ENCODE measurements at places on chromosomes 2 and 18.

GRCh38 chr2:57892920-57893319, 153.7 kb upstream of the VRK2 start:
- no peak for DNase-seq

- DNase-seq, result no peak
These were observed 269.3 kb downstream of the TNS1 start for GRCh38 chr2:217733461-217733860.

DNA sequence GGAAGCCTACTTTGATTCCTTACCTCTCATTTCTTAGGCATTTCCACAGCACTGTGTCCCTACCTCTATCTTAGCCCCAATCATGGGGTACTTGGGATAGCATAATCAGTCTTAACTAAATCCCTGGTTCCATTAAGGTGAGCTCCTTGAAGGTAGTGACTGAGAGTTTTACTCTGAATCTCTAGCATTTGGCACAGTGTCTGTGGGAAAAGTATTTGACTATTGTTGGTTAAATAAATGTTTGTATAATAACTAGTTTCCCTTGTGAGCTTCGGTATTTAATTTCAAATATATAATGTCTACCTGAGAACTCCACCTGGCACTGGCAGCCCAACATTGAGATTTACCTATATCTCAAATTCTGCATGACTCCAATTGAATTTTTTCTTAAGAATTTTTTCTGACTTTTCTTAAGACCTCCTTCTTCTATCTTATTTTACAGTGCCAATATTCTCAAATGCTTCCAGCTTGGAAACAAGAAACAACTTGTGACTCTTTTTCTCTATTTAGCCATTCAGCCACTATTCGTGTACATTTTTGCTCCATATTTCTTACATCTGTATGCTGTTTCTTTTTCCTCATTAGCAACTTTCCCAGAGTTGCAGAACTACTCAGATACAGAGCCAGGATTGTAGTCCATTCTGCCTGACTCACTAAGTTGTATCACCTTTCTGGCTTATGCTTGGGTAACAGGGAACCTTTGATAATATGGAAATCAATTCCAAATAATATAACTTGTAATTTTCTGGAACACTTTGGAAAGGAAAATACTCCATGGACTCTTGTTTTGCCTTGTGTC, 214.0 kb upstream of the NT5C1B start:
- no peak for DNase-seq

DNA sequence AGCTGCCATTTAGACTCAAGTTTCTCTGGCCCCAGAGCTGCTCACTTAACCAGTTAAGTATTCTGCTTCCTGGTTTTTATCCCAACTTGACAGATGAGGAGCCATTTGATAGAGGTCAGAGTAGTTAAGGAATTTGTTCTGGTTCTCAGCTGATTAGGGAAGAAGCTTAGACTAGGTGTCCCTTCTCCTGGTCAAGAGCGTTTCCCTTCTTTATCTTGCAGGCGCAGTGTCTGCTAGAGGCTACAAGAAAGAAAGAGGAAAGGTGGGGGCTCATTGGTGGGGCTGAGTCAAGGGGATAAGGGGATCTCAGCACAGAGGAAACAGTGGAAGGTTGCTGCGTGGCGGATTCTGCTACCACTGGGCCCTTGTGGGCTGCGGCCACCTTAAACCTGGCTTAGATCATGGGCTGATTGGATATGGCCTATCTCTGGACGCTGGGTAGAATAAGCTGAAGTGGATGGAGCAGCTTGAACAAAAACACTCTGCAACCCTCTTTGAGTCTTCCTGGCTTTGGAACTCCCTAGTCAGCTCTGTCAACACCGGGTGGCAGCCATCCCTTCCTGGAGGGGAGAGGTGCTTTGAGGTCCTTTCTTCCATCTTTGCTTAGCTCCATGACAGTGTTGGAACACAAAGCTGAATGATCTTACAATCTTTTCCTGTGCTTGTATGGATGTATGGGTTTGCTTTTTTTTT, 70.8 kb downstream of the QPCT start:
- no peak for DNase-seq

DNA sequence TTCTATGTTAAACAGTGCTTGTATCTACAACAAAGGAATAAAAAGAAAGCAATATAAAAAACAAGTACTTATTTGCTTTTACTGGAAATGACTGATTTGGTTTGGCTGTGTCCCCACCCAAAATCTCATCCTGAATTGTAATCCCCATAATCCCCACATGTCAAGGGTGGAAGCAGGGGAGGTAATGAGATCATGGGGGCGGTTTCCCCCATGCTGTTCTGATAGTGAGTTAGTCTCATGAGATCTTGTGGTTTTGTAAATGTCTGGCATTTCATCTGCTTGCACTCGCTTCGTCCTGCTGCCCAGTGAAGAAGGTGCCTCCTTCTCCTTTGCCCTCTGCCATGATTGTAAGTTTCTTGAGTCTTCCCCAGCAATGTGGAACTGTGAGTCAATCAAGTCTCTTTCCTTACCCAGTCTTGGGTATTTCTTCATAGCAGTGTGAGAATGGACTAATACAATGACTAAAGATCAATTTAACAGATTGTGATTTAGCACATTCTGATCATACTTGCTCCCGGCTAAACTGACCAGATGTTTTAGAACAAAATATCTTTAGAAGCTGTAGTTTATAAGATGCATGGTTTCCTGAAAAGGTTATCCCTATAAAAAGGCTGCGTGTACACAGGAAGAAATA, 19.9 kb downstream of the PTH2R start:
- no peak for DNase-seq

DNA sequence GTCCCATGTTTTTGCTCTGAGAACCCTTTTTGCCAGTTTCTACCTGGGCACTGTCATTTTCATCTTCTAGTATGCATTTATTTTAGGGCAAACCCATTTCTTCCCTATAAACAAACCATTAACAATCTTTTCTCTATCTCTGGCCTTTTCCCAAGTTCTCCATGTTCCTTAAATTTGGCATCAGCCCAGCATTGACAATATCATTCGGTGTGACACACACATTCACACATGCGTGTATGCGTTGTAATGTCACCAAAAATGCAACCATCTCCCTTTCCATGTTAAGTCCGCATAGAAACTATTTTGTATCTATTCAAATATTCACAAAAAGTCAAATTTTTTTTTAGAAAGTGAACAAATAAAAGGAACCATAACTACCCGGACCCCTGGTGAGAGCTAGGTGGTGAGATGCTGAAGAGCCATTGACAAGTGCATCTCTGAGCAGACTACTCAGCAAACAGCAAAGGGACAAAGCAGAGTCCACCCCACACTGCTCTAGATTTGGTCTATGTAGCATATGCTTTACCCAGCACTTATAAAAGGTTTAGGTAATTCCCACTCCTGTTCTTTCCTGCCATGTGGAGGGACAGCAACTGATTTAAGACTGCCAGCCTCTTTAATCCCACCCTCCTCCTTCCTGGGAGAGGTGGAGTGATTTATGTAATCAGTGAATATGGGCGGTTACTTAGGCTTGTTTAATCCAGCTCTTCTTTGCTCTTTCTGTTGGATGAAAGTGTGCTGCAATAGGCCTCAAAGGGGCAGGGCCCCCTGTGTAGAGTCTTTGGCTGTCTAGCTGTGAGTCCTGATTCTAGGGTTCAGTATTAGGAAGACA, 124.1 kb downstream of the METTL8 start:
- DNase-seq, result no peak

Measured in activated T-helper 1 cell treated with anti-CD3 and anti-CD28 coated beads, Interleukin-2, amount 50 U/mL, for 16 hours (primary cell).